ENCODE measurements at places on chromosomes 7 and 10.

DNA sequence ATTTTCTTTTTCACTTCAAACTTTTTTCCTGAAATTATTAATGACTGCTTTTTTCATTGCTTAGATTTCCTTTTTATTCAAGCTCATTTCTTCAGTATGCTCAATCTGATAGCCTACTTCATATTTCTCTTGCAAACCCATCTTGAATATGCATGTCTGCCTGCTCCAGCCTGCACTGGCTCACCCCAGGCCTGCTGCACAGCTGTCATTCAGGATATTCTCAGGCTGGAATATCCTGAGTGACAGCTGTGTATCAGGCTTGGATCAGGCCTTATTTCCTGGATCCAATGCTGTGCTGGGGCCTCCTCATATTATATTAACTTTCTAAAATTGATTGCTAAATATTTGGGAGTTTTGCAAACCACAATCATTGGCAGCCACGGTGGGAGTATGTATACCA is 120.2 kb upstream of the TNS3 start:
- no peak for DNase-seq

DNA sequence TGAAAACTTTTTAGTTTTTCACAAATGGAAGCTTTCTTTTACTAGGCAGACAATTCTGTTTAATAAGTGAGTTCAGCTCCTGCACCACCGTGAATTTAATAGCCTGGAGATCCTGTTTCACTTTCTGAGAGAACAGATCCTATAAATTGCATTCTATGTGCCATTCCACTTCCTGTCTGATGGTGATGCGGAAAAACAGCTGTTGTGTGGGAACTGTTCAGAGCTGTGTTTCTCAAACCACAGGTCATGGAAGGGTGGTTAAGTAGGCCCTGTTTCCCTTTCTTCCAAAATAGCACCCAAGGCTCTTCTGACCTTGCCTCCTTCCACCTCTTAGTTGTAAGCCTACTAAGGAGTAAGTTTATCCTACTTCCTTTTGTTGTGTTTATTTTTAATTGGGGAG is 97.2 kb upstream of the DKK1 start:
- peak; percentile 68 for DNase-seq

- DNase-seq, result no peak
These were observed 845.0 kb downstream of the CNTNAP2 start for GRCh38 chr7:146961617-146962016.

GRCh38 chr7:20190560-20191390 is 26.4 kb downstream of the MACC1 start:
- no peak for DNase-seq

GRCh38 chr7:12570168-12570533 is 369 bp upstream of the SCIN start:
- no peak for DNase-seq

DNA sequence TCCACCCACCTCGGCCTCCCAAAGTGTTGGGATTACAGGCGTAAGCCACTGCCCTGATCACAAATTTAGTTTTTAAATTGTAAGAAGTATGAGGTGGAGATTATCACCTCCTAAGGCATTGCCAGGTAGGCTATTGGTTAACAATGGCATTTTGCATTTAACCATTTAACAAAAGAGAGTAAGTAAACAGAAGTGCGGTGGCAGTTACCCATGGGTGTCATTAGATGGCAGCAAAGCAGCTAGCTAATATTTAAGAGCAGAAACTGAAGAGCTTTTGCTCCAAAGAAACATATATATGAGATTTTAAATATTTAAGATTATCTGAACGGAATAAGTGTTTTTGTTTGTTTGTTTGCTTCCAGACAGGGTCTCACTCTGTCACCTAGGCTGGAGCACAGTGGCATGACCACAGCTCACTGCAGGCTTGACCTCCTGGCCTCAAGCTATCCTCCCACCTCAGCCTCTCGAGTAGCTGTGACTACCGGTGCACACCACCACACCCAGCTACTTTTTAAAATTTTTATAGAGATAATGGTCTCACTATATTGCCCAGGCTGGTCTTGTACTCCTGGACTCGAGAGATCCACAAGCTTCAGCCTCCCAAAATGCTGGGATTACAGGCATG is 325.5 kb upstream of the C7orf33 start:
- no peak for DNase-seq

DNA sequence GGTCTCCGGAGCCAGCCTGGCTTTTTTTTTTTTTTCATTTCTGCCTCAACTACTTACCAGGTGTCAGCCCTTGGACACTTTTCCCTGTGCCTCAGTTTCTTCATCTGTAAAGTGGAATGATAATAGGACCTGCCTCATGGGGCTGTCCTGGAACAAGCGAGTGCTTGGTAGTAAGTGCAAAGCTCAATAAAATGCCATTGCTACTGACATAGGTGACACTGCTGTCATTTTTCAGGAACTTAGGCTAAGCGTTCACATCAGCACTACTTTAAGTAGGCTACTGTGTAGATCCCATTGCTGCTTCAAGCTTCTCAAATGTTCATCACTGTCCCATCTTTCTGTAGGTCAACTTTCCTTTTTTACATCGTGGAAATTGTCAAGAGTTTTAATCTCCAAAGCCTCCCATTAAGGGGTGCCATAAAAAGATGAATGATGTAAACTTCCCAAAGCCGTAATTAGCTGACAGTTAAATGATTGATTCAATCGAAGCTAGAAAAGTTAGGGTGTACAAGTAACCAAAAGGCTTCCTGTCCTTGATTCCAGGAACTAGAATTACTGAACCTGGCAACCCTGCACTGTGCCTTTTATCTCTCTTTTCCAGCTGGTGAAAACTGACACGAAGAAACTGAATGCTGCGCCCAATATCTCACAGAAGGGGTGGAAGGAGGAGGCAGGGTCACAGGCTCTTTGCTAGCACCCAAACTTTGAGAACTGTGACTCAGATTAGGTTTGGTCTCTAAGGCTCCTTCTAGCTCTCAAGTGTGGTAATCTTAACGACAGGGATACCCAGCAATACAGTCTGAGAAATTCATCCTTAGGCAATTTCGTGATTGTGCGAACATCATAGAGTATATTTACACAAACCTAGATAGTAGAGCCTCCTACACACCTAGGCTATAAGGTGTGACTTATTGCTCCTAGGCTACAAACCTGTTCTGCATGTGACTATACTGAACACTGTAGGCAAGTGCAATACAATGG is 861 bp upstream of the USP6NL start:
- no peak for DNase-seq

DNA sequence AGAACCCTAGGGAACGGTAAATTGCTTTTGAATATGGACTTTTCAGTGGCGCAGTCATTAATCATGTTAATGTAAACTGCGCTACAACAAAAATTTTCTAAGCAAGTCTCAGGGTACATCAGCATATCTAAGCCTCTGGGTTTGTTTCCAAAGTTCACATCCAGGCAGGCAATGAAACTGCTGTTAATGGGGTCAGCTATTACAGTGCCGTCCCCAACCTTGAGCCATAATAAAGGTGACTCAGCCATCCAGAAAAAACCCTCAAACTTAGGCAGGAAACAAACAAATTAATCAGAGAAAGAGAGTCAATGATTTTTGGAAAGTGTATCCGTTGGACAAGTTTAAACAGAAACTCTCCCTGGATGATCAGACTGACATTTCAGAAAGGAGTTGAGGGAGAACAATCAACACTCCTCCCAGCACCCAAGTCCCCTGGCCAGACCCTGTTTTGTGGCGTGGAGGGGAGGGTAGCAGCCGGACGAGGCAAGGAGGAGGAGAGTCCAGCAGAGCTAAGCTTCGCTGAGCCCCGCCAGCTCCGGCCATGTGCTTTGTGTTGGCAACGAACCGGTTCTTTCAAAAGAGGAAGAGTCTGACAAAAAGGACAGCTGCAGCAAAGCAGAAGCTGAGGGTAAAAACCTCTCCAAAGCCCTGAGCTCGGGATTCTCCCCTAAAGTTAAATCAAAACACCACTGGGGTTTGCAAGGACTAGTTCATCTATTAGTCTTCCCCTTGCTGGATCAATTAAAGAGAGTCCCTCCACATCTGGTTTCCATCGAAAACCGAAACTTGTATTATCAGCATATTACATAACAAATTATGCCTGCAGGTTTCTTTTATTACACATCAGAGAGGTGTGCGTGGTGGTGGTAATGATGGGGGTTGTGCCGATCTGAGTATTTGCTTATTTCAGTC is 3.6 kb downstream of the FAM53B start:
- no peak for DNase-seq

DNA sequence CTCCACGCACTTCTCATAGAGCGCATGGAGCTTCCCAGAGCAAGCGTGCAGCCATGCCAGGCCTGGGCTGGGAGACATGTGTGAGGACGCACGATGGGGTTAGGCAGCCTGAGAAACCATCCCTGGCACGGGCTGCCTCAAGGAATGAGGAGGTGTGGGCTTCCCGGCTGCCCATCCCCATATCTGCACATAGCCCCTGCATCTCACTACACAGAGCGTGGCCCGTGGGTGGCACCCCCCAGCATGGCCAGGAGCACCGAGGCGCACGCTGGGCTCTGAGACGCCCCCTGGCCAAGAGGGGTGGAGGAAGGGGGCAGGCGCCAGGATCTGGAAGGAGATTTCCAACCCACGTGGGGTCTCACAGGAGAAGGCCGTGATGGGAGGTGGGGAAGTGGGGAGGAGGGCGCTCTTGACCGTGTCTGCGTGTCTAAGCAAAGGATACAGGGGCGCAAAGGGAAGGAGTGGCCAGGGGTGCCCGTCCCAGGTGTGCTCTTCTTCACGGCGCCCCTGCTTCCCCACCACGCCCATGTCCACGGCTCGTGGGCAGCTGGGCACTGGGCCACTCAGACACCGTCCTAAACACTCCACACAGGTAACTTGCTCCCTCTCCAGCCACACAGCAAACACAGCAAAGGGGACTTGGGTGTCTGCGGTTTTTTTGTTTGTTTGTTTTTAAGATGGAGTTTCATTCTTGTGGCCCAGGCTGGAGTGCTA is 340.5 kb downstream of the PTPRN2 start:
- DNase-seq, result no peak

GRCh38 chr7:75662579-75663301 is 76.0 kb downstream of the HIP1 start:
- DNase-seq, result no peak

- no peak for DNase-seq
These were observed 136.7 kb downstream of the VIPR2 start for GRCh38 chr7:159007996-159008389.

- no peak for DNase-seq
These were observed 70.0 kb downstream of the CAMK1D start for GRCh38 chr10:12419262-12419847.

GRCh38 chr7:12490107-12490688 is 80.3 kb upstream of the SCIN start:
- DNase-seq, result no peak

DNA sequence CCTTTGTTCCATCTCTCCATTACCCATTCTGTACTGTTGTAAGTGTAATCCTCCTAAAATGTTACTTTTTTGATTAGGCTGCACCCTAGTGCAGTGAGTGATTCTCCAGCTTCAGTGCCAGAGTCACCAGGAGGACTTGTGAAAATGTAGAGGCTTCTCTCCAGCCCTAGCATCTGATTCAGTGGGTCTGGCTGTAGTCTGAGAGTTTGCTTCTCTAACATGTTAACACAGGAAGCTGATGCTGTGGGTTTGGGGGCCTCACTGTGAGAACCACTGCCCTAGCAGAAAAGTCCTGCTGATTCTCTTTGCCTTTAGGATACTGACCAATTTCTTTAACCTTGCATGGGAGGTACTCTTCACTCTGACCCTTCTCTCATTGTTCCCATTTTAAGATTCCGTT is 24.4 kb downstream of the CSGALNACT2 start:
- DNase-seq, result no peak

- no peak for DNase-seq
These were observed 10.2 kb upstream of the BAG3 start for GRCh38 chr10:119640875-119641526.

DNA sequence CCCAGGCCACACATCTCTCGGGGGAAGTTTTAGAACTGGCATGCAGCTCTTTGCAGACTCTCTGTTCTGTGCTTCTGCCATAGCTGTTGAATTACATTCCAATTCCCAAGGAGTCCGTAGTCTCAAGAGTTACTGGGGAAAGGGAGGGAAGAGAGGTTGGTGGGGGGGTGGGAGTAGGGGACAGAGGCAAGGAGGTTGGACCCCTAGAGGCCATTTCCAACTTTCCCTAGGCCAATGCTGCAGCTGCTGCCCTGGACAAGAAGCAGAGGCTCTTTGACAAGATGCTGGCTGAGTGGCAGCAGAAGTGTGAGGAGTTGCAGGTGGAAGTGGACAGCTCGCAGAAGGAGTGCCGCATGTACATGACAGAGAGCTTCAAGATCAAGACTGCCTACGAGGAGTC is 23.8 kb downstream of the MYH16 start:
- DNase-seq, result no peak
